WTC11 (cell line): ENCODE measurements at places on chromosomes 1 and 21. TPM values are rescaled to one million over a fixed set of nuclear protein-coding genes. Genes with fewer than 3 reads are reported as not detected.
A peak's percentile ranks its signal among the peaks of the same experiment; 100 is the strongest.

The S100A11 gene
- 126 to 181 TPM (median 163 TPM) in 3 replicates for total RNA-seq

- H3K27me3 ChIP-seq, result no peaks in the 10 kb centered on the region
- H3K36me3 ChIP-seq, result no peaks in the 10 kb centered on the region
- no peak overlapping the region for H3K4me3 ChIP-seq
- H3K4me1 ChIP-seq, result peaks cover 54% of the 10 kb centered on the region
- no peak for DNase-seq
These were observed 27.7 kb downstream of the ACOT11 start for GRCh38 chr1:54575605-54576290.

DNA sequence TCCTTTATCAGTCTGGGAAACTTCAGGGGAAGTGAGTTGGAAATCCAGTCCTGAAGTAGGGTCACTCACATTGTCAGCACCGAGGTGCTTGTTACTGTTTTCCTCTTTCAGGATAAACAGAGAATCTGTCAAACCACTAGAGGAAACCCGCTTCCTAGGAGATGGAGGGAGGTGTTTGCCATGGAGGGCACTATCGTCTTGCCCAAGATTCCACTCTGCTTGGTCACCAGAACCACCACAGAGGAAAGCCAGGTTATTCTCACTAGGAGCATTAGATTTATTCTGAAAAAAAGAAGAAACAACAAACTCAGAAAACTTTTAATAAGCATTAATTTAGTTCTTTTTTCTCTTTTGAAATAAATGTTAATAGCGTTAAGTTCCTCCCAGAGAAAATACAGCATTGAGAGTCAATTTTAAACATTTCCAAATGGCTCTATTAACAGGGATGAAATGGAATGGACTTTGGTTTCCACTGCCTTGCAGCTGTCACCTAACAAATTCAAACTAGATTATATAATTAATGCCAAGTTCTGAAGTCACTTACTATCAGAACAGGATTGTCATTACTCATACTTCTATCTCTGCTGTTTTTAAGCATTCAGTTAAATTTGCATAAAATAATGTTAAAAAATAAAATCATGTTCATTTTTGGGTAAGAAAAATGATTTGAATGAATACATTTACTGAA lies 242.8 kb downstream of the CRB1 start:
- no peak for DNase-seq
- no peaks in the 10 kb centered on the region for H3K36me3 ChIP-seq
- H3K4me1 ChIP-seq, result peaks cover 7% of the 10 kb centered on the region
- H3K4me3 ChIP-seq, result no peak overlapping the region

DNA sequence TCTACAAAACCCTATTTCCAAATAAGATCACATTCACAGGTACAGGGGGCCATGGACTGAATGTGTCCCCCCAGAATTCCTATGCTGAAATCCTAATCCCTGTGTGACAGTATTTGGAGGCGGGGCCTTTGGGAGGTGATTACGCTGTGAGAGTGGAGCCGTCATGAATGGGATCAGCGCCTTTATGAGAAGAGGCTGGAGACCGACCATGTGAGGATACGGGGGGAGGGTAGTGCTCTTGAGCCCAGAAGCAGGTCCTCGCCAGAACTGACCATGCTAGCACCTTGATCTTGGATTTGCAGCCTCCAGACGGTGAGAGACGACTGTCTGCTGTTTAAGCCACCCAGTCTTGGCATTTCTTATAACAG lies 23.8 kb upstream of the KIF26B start:
- no peak for DNase-seq
- no peaks in the 10 kb centered on the region for H3K27me3 ChIP-seq
- H3K36me3 ChIP-seq, result no peaks in the 10 kb centered on the region
- no peak overlapping the region for H3K4me3 ChIP-seq
- H3K4me1 ChIP-seq, result peaks cover 12% of the 10 kb centered on the region

- H3K27ac ChIP-seq, result no peak overlapping the region
- H3K4me1 ChIP-seq, result peaks cover 17% of the 10 kb centered on the region
- no peak overlapping the region for H3K4me3 ChIP-seq
These were observed 543.6 kb upstream of the B3GALT2 start for GRCh38 chr1:193730017-193730416.

DNA sequence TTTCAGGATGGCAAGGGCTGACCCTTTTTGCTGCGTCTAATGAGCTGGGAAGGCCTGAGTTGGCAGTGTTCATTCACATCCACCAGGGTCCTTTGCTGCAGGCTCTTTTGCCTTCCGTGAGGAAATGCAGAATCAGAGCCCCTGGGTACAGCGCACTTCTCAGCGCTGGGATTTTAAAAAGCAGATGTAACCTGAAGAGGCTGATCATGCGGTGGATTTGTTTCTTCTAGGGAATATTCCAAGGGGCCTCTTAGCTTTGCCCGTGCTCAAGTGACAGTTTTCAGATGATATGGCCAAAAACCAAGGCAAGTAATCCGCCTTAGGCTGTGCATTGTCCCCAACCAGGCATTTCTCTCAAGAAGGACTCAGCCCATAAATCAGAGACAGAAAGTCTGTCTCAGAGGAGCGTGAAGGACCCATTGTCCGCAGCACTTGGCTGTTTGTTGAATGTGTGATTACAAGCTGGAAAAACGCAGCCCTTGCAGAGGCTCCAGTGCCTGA lies 237.6 kb downstream of the PTPRC start:
- H3K27ac ChIP-seq, result no peak overlapping the region
- no peak overlapping the region for H3K4me3 ChIP-seq
- H3K36me3 ChIP-seq, result no peaks in the 10 kb centered on the region

The SFN gene
- total RNA-seq, result 8.0 to 14.3 TPM (median 8.0 TPM) in 3 replicates

DNA sequence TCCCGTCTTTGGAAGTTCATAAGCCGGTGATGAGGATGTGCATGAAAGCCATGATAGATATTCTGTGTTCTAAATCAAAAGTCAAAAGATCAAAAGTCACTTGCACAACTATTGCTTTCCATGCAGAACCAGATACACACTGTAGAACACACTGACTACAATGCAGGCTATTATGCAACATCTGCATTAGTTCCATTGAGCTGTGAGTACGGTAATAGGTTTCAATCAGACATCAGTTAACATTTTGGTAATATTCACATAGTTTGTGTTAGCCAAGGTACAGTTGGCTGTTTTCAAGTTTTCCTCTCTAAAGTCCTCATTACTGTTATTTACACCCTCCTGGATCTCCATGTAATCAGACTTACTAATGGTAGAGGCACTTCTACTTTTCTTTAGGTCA lies 3.1 kb downstream of the KCNA2 start:
- H3K4me1 ChIP-seq, result peaks cover 12% of the 10 kb centered on the region
- no peak for DNase-seq
- H3K27me3 ChIP-seq, result peaks cover 50% of the 10 kb centered on the region
- no peaks in the 10 kb centered on the region for H3K36me3 ChIP-seq

The MATN1 gene
- total RNA-seq, result 0.16 to 0.25 TPM (median 0.24 TPM) in 3 replicates

The NDUFS5 gene
- total RNA-seq, result 402 to 430 TPM (median 414 TPM) in 3 replicates

DNA sequence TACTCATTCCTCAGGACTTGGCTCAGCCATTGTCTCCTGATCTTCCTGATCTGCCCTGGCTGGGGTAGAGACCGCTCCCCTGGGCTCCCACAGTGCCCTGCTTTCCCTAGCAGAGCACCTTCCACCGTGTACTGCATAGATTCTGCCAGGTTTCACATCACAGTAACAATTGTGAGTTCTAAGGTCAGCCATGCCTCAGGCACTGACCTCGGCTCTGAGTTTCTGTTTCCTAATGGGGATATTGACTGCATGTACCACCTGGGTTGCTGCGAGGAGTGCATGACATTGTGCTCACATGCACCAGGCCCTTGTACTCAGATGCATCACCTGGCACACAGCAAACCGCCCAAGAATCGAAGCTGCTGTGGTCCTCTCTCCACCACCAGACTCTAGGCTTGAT lies 46.0 kb downstream of the HSPG2 start:
- peak overlapping the region; percentile 37; the same call in 1 of the 2 replicates for H3K27ac ChIP-seq
- DNase-seq, result no peak
- no peaks in the 10 kb centered on the region for H3K27me3 ChIP-seq
- peaks cover 13% of the 10 kb centered on the region for H3K36me3 ChIP-seq
- 0 out of 2 replicates have a peak, but pooled peaks cover 3% of the 10 kb centered on the region for H3K4me1 ChIP-seq
- H3K4me3 ChIP-seq, result no peak overlapping the region

DNA sequence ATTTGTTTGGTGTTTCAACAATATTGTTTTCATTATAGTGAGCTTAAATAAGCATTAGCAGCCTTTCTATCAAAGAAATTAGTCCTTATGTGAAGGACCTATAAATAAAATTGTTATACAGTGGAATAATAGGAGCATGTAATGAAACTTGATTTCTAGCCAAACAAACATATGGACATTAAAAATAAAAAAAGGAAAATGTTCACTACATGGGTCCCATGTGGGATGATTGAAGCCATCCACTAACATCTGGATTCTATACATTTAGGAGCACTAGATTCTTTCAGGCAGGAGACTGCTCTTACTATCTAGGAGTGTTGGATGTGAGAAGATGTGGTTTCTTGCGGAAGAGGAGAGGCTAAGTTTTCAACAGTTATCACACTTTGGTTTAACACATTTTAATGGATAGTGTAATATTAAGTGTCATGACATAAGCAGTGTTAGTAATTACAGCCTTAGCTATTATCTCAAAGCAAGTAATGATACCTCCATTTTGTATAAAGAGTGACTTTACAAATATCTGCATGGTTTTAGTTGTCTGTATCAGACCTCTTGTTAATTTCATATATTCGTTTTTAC lies 62.3 kb downstream of the LYPLAL1 start:
- no peaks in the 10 kb centered on the region for H3K27me3 ChIP-seq
- no peaks in the 10 kb centered on the region for H3K4me1 ChIP-seq
- DNase-seq, result no peak

The TRIM46 gene
- 20.3 to 22.1 TPM (median 21.4 TPM) in 3 replicates for total RNA-seq

GRCh38 chr1:242788771-242789170 lies 264.3 kb upstream of the PLD5 start:
- H3K27me3 ChIP-seq, result no peaks in the 10 kb centered on the region
- no peak for DNase-seq
- no peak overlapping the region for H3K27ac ChIP-seq
- no peak overlapping the region for H3K4me3 ChIP-seq
- peaks cover 4% of the 10 kb centered on the region for H3K36me3 ChIP-seq

The TDRD5 gene
- total RNA-seq, result 0.66 to 1.1 TPM (median 0.85 TPM) in 3 replicates

The TCHH gene
- total RNA-seq, result 0.02 to 0.05 TPM (median 0.04 TPM) in 3 replicates

DNA sequence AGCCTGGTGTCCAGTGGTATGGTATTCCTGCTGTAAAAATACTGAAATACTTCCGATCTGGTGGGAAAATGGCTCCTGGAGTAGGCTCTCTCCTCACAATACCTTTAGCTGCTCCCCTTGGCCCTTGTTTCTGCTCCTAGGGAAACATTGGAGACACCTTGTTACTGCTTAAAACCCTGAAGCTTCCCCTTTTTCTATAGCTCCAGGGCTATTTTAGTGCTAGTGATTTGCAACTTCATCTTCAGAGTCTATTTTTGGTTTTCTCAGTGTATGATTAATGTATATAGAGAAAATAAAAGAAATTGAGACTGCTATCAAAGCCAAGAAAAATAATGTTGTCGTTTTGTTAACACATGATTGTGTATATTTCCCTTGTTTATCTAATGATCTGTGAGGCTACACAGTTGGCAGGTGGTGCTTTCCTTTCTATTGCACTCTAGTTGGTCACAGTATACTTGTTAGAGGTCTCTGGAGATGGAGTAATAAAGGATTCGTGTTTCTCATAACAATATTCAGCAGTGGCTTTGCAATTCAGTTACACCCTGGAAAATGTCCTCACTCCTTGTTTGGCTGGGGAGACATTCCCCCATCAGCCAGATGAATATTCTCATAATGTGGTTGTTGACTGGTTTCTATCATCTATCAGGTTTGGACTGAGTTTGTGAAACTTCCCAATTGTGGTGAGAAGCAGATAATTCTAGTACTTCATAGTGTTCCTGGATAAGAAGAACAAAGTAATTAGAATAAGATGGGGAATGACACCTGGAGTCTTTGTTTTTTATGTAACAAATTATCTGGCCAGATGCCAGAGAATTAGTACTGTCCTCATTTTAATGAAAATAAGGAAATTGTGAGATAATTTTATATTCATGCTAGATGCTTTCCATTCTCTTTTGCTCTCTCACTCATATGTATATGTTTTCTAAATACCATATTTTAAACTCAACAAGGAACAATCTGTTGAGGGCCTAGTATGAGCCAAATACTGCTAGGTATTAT lies 44.8 kb upstream of the CACYBP start:
- DNase-seq, result no peak
- H3K27me3 ChIP-seq, result no peaks in the 10 kb centered on the region
- peak overlapping the region; percentile 50 for H3K27ac ChIP-seq
- H3K4me1 ChIP-seq, result peaks cover 30% of the 10 kb centered on the region
- H3K36me3 ChIP-seq, result peaks cover 34% of the 10 kb centered on the region
- H3K4me3 ChIP-seq, result no peak overlapping the region

- no peaks in the 10 kb centered on the region for H3K27me3 ChIP-seq
- no peak overlapping the region for H3K27ac ChIP-seq
- no peaks in the 10 kb centered on the region for H3K36me3 ChIP-seq
- DNase-seq, result no peak
These were observed 145.8 kb upstream of the ERRFI1 start for GRCh38 chr1:8171751-8172464.

DNA sequence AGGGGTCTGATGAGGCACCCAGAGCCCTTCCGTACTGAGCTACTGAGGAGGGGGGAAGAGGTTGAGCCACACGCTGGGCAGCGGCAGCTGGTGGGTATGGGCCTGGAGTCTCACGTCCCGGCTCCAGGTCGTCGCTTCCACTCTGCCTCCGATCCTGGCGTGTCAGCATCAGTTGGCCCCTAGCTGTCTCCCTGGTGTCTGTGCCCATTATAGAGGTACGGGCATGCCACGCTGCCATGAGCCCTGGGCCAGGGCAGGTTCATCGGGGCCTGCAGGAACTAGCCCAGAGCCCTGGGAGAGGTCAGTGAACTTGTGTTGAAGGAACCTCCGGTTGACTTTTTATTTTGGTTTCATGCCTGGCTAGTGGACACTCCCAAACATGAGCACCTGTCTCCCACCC lies 18.2 kb downstream of the COQ8A start:
- H3K27me3 ChIP-seq, result no peaks in the 10 kb centered on the region
- H3K27ac ChIP-seq, result no peak overlapping the region
- H3K4me3 ChIP-seq, result no peak overlapping the region
- H3K4me1 ChIP-seq, result peaks cover 4% of the 10 kb centered on the region
- DNase-seq, result no peak

GRCh38 chr21:44773291-44773932 lies 28.2 kb downstream of the UBE2G2 start:
- no peak overlapping the region for H3K4me3 ChIP-seq
- no peaks in the 10 kb centered on the region for H3K27me3 ChIP-seq
- H3K27ac ChIP-seq, result no peak overlapping the region
- DNase-seq, result no peak
- H3K36me3 ChIP-seq, result peaks cover 66% of the 10 kb centered on the region
- peaks cover 11% of the 10 kb centered on the region for H3K4me1 ChIP-seq

The INSRR gene
- total RNA-seq, result 0.05 to 0.11 TPM in 2 of 3 replicates, not detected in the other

DNA sequence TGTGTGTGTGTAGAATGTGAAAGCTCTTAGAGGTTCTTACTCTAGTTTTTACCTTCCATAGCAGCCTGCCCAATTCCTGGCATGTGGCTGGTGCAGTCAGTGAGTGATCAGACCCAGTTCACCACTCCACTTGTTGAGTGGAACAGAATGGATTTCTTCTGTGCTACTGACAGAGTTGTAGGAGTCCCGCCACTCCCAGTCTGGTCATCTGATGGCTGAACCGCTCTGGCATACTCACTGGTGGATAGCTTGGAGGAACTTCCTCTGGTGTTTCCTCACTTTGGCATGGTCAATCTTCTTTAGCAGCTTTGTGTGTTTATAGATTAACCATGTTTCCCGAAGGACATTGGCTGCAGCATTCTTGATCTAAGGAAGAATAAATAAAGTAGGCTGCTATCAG lies 106.7 kb upstream of the ADAR start:
- no peaks in the 10 kb centered on the region for H3K36me3 ChIP-seq
- H3K27ac ChIP-seq, result no peak overlapping the region
- H3K27me3 ChIP-seq, result no peaks in the 10 kb centered on the region
- no peak for DNase-seq
- H3K4me1 ChIP-seq, result 0 out of 2 replicates have a peak, but pooled peaks cover 3% of the 10 kb centered on the region

GRCh38 chr1:30417001-30417700 lies 306.2 kb downstream of the MATN1 start:
- no peaks in the 10 kb centered on the region for H3K36me3 ChIP-seq
- DNase-seq, result no peak
- no peak overlapping the region for H3K27ac ChIP-seq
- 0 out of 2 replicates have a peak, but pooled peaks cover 3% of the 10 kb centered on the region for H3K4me1 ChIP-seq

The NBPF4 gene
- not detected in 3 replicates for total RNA-seq

The CA14 gene
- total RNA-seq, result 35.3 to 46.9 TPM (median 45.0 TPM) in 3 replicates
